ENCODE measurements at places on chromosomes 6 and 20. TPM values are rescaled to one million over a fixed set of nuclear protein-coding genes. Genes with fewer than 3 reads are reported as not detected.

Gene ENPP3
- 0.26 TPM for total RNA-seq

GRCh38 chr20:32648761-32649650 lies 24.7 kb downstream of the C20orf203 start:
- DNase-seq: no peak

GRCh38 chr6:6886886-6887285 lies 220.9 kb upstream of the RREB1 start:
- no peak for DNase-seq

Gene DDR1
- 17.5 TPM for total RNA-seq

DNA sequence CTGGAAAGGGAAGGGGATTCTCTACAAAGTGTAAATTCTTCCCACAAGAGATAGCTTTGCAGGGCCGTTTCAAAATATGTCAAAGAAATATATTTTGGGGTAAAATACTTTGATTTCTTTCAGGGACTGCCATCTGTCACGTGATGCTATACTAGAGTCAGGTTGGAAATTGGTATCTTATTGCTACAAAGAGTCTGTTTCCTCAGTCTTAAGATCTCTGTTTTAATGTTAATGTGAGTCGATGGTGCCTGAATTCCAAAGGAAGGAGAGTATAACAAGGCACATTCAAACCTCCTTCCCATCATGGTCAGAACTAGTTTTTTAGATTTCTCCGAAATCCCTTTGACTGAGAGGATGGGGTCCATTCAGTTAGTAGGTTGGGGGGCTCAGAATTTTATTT lies 36.3 kb upstream of the PDE7B start:
- no peak for DNase-seq

GRCh38 chr6:80095600-80095999 lies 10.9 kb upstream of the BCKDHB start:
- DNase-seq: no peak

- no peak for DNase-seq
Observed at GRCh38 chr6:3252369-3252768, 6.4 kb upstream of the PSMG4 start.

DNA sequence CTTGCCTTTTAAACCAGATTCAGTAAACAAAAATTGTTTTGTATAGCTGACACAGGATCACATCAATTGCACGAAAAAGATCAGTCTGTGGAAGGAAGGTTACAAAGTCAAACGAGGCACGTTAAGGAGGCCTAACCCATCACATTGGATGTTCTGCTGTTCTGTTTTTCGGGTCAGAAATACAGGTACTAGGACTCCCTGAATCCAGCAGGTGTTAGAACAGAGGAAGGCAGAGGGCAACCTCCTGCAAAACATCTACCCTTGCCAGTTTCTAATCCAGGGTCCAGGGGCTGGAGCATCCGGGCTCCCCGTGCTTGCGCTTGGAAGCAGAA lies 64.6 kb downstream of the PLG start:
- DNase-seq: no peak

GRCh38 chr6:91780270-91780669 lies 1193.4 kb upstream of the MAP3K7 start:
- DNase-seq: no peak

DNA sequence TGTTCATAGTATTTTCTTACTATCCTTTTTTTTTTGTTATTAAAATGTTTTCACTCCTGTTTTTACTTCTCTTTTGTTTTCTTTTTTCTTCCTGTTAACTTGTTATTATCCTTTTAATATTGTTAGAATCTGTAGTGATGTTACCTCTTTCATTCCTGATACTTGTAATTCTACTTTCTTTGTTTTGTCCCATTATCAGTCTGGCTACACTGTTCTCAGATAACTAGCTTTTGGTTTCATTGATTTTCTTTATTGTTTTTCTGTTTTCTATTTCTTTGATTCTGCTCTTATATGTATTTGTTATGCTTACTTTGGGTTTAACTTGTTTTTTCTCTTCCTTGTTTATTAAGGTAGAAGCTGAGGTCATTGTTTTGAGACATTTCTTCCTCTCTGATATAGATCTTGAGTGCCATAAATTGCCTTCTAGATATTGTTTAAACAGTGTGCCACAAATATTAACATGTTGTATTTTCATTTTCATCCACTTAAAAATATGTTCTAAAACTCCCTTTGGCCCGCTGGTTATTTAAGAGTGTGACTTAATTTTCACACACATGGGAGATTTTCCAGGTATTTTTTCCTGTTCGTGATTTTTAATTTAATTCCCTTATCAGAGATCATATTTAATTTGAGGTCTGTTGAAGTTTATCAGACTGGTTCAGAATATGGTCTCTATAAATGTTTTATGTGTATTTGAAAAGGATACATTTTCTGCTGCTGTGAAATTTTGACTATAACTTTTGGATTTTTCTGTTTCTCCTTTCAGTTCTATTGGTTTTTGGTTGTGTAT lies 6.7 kb downstream of the XRN2 start:
- DNase-seq: no peak

DNA sequence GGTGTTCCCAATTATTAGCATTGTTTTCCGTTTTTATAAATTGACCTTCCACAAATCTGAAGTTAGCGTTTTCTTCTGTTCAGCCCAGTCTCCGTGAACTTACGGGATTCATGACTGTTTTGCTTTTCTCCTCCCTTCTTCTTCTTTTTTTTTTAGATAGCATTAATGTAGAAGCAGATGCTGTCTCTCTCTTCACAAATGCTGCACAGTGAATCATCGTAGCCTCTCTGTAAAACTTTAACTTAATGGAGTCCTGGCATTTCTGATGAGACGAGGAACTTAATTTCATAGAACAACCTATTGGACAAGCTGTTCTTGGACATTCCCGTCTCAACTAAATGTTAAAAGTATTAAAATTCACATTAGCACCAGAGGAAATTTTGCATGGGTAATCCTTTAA lies 138.0 kb upstream of the EEF1E1 start:
- no peak for DNase-seq

Gene ELOVL4
- 4.6 TPM for total RNA-seq

DNA sequence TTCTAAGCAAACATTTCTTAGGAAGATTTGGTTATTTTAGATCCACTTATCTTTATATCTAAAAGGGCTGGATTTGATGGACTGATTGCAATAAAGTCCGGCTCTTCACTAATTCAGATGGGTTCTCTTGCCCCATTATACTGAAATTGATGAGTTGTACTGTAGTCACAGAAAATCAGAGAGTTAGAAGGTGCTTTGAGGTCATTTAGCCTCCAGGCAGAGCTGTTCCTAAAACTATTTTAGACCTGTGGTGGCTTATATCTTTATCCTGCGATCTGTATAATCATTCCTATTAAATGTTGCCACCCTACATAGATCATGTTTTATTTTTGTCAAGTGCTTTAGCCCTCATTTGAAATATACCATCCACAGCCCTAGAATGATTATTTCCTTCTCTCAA lies 61.3 kb upstream of the ATXN1 start:
- DNase-seq: no peak

- DNase-seq: no peak
Observed at GRCh38 chr6:44715925-44716324, 328.4 kb downstream of the CDC5L start.

Measured in fibroblast of lung (primary cell).